Vagina (tissue), 2 donors: ENCODE measurements at places on chromosomes 16 and 17.
A peak's percentile ranks its signal among the peaks of the same experiment; 100 is the strongest.

DNA sequence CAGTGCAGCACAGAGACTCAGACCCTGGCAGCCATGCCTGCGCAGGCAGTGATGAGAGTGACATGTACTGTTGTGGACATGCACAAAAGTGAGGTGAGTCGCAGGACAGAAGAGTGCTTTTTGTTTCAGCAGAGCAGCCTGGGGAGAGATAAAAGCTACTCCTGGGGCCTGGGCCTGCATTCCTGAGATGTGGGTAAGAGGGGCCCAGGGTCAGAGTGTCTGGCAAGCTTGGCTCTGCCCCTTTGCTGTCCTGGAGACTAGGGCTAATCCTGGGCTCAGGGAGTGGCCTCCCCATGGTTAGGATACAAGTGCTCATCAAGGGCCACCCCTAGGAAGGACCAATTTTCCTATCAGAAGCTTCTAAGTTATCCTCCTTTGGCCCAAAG lies 4.8 kb upstream of the ERBB2 start:
- DNase-seq, result no peak

- DNase-seq, result no peak
Observed at GRCh38 chr17:53837131-53837530, 14.4 kb downstream of the KIF2B start.

DNA sequence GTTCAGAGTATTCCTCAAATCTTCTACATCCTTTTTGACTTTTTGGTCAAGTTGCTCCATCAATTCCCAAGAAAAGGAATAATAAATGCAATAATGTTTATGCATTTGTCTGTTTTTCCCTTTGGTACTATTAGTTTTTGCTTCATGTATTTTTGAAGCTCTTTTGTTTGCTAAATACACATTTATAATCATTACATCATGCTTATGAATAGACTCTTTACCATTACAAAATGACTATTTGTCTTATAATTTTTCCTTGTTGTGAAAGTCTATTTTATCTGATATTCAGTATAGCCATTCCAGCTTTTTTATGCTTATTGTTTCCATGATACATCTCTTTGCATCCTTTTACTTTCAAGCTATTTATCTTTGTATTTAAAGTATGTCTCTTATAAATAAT lies 41.2 kb downstream of the CEP112 start:
- no peak for DNase-seq

DNA sequence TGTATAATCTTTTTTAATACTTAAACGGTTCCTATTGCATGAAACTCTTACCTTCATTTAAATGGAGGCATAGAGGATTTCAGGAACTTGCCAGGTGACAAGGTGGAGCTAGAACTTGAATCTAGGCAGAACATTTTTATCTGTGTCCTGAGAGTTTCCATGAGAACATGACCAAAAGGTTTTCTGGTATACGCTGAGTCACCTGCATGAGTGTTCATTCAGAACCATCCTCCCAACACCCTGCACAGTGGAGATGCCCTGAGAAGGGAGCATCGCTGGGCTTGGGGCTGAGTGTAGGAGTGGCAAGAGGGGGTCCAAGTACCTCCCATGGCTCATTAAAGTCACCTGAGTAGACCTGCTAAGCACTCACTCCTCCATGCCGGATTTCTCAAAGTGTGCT lies 169.7 kb upstream of the CACNG5 start:
- no peak for DNase-seq

GRCh38 chr17:63525190-63525946 lies 2.2 kb downstream of the KCNH6 start:
- DNase-seq, result no peak

DNA sequence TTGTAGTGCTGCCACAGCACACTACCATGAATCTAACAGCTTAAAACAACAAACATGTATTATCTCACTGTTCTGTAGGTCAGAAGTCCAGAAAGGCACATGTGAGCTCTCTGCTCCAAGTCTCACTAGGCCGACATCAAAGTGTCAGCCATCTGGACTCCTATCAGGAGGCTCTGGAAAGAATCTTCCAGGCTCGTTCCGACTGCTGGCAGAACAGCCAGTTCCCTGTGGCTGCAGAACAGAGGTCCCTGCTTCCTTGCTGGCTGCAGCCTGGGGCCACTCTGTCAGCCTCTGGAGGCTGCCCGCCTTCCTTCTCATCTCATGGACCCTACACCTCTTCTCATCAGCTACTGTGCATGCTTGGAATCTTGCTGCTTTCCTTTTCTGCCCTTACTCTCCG lies 168.9 kb downstream of the CBLN1 start:
- DNase-seq, result no peak

- DNase-seq, result no peak
Observed at GRCh38 chr17:50198026-50198669, 3.3 kb downstream of the COL1A1 start.

DNA sequence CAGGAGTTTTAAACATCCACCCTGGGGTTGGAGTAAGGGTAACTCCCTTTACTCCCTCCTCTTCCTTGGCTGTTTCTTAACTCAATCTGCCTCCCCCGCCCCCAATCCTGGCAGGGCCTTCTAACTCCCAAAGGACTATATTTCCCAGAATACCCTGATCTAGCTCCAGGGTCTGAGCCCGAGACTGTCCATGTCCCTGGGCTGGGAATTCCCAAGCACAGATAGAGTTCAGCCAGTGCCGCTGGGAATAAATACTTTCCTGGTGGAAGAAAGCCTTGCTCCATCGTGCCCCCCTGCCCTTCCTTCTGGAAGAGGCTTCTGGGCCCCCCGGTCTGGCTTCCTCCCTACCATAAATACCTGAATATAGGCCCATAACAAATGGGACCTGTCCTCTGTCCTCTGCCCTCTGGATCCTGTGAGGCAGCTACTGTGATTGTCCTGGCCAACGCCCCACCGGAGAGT lies 10.2 kb downstream of the BAHCC1 start:
- no peak for DNase-seq

- DNase-seq, result no peak
Observed at GRCh38 chr16:26578748-26579147, 488.0 kb upstream of the C16orf82 start.

GRCh38 chr16:67499106-67499505 lies 15.8 kb upstream of the AGRP start:
- DNase-seq, result no peak

GRCh38 chr16:27363246-27363632 lies 38.7 kb upstream of the IL21R start:
- DNase-seq, result no peak

- peak; percentile 10 for DNase-seq
Observed at GRCh38 chr17:6376931-6377361, 58.0 kb downstream of the AIPL1 start.

- DNase-seq, result no peak
Observed at GRCh38 chr16:75593825-75594820, 27.9 kb downstream of the GABARAPL2 start.

DNA sequence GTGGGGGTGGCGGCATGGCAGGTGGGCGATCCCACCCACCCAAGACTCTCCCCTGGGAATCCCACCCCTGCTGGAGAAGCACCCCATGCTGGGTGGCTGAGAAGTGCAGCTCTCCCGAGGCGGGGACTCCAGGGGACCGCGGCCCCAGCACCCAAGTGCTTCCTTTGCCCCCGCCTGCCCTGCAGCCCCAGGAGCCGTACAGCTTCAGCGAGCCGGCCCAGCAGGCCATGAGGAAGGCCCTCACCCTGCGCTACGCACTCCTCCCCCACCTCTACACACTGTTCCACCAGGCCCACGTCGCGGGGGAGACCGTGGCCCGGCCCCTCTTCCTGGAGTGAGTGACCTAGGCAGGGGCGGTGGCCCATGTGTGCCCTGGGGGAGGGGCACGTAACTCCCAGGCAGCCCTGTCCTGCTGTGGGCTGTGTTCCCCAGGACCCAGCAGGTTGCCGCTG lies 11.7 kb downstream of the GAA start:
- DNase-seq, result no peak

- DNase-seq, result no peak
Observed at GRCh38 chr16:66489818-66490217, 60.1 kb downstream of the TK2 start.

DNA sequence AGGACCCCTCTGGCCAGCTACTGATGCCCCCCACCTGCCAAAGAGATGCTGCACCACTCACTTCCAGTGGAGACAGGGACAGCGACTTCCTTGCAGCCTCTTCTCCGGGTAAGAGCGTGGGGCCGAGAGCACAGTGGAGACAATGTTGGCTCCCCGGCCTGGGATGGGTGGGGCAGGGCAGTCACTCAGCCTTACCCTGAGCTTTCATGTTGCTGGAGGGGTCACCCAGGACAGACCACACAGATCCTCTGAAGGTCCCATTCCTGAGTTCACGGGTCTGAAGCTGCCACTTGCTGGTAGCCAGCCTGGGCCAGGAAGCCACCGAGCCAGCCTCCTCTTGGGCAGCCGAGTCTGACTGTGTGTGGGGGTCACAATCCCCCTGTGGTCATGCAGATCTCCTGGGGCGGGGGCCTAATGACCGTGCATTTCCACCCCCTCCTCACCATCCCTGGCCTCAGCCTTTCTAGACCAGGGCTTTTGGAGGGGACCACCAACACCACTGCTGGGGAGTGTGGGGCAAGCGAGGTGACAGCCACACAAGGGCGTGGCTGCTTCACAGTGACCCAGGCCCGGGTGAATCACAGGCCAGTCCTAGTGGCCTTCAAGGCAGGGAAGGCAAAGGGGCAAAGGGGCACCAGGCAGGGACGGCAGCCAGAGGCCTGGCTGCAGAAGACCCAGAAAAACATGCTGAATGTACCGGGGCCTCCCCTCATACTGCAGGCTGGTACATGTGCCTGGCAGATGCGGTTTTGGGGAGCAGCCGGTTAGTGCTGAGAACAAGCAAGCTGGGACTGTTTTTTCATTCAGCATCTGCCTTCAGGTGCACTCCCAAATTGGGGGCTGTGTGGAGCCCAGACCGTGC lies 10.4 kb downstream of the TAF1C start:
- DNase-seq, result no peak

GRCh38 chr16:54248863-54249710 lies 37.5 kb downstream of the IRX3 start:
- peak; percentile 46 for DNase-seq

DNA sequence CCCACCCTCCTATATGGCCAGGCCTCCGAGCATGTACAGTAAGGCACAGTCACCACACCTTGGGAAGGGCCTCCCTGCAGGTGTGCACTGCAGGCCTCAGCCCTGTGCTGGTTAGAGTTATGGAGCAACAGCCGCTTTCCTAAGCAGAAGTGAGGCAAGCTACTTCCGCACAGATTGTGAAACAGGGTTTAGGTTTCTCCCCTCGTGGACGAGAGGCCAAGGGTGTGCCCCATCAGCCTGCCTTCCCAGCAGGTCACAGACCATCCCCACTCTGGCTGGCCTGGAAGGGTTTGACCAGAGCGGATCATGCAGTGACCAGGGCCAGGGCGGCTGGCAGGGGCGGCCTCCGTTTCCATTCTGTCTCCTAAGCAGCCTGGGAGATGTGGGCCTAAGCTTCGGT lies 4.7 kb downstream of the MSRB1 start:
- DNase-seq, result no peak

DNA sequence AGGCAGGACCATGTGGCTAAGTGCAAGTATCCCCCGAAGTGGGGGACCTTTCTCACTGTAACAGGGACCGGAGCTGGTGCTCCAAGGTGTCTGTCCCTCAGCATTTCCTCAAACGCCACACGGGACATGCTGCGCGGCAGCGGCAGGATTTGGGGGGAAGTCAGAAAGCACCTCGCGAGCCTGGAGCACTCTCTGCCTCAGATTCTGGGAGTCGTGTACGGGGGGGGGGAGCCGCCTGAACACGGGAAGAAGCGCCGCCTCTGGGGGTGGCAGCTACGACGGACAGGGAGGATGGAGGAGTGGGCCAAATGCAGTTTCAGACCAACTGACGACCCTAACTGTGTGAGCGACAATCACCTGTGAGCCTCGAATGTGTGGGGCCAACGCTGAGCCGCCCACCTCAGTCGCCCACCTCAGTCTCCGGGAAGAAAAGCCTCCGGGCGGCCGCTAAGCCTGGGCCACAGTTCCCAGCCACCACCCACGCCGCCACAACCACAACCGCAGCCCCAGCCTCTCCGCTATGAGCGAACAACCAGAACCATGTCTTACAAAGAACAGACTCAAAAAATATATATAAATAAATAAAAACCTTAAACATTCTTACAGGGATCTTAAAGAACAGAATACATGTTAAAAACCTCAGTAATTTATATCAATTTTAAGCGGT lies 8.8 kb upstream of the TRAP1 start:
- no peak for DNase-seq

DNA sequence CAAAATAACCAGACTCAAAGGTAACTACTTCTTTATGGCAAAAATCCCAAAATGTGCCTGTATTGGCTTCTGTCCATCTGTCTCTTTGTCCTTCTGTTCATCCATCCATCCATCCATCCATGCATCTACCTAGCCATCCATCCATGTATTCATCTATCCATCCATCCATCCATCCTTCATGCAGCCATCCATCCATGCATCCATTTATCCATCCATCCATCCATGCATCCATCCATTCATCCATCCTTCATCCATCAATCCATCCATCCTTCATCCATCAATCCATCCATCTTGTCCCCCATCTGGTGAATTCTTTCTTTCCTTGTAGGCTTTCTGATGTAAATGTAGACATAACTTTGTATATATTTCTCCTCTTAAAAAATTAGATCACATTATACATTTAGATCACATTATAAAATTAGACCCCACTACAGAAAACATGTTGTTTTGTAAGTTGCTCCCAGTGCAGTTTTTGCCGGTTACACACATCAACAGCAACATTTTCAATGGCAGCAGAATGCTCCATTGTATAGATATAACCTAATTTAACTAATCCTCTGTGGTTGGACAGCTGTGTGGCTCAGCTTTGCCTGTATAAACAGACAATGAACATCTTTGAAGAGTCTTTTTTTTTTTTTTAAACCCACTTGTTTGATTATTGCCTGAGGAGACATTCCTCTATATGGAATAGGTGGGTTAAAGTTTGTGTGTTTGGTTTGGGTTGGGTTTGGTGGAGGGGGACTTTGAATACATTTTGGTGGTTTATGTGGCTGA lies 72.0 kb downstream of the MSI2 start:
- DNase-seq, result no peak

DNA sequence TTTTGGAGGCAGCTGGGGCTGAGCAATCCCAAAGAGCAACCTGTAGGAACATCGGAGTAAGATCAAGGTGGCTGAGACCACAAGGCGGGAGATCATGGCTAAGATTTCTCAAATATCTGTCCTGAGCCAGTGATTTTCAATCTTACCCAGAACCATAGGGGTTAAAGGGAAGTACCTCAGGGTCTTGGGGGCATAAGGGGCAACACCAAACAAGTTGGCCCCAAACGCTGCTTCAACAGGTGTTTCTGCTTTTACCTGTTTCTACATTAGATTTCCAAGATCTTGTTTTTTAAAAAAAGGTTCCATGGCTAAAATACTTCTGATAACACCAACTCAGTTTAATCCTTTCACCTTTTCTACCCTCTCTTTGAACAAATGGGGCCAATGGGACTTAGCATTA lies 2.6 kb upstream of the UNC119 start:
- no peak for DNase-seq

DNA sequence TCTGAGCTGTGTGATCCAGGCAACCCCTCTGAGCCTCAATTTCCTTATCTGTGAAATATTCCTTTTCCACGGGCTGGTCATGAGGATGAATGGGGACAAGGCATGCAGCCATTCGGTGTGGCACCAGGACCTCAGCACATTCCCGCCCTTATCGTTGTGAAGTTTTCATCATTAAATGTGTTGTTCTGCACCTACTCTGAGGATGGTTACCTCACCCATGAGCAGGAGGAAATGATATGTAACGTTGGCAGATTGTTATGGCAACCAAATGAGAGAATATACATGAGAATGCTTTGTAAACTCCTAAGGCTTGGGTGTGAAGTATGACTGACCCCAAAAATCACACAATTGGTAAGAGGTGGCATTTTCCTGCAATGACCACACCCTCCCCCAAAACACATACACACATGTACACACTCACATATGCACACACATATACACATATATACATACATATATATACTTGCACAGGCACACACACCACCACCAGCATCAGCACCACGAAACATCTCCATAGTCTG lies 39.5 kb downstream of the SMARCE1 start:
- DNase-seq, result no peak
